Epithelial cell of prostate (primary cell): ENCODE measurements at places on chromosomes 3 and 15.

- DNase-seq = no peak
Observed at GRCh38 chr15:64274341-64274950, 81.5 kb downstream of the CSNK1G1 start.

GRCh38 chr3:34376691-34377090, 578.3 kb downstream of the PDCD6IP start:
- no peak for DNase-seq

DNA sequence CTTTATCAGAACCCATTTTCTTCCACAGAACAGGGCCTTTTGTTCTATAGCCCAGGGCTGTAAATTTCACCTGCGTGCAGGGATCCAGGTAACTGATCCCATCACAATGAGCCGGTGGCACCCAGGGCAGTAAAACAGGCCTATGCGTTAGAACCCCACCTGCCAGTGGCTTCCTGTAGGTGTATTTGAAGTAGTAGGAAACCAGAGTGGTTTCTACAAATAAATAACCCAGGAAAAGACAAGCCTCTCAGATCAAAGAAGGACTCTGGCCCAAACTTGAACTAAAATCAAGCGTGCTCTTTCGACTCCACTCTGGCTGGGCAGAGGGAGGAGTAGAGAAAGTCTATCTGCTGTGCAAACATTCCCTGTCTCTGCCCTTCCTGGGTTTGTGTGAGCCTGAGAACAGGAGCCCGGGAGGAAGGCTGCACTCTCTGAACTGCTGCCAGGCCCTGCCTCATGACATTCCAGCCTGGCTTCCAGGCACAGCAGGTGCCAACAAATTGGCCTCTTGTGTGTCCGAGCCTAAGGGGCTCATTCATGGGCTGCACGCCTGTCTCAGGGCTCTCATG, 77.7 kb downstream of the CEMIP start:
- no peak for DNase-seq

DNA sequence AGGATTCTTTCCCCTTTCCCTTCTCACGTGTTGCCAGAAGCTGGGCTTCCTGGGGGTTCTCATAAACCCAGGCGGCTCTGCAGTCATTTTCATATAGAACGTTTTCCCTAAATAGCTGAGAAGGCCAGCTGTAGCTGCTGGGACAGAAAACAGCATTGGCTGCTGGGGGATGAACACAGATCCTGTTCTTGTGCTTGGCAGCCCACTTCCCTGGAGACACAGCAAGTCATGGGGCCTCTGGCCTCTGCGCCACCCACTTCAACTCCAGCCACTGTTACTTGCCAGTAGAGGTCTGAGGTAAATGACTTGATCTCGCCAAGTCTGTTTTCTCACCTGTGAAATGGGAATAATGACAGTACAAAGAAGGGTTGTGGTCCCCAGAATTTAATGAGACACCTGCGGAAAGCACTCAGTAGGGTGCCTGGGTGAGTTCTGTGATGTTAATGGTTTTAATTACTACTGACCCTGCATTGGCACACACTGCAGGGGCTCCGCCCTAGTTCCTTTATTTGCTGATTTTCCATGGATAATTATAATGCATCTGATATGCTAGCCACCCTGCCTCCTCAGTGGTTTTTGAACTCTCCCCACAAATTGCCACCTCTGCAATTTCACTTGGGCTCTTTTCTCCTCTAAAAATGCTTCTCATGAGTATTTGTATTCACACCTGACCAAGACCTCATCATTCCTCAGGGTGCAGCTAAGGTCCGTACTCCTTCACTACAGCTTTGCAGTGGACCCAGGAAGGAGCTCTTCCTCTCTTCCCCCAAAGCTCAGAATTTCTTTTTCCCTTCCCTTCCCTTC, 274.7 kb downstream of the RPLP1 start:
- no peak for DNase-seq

GRCh38 chr3:174613173-174613572, 246.0 kb upstream of the NAALADL2 start:
- DNase-seq = no peak

DNA sequence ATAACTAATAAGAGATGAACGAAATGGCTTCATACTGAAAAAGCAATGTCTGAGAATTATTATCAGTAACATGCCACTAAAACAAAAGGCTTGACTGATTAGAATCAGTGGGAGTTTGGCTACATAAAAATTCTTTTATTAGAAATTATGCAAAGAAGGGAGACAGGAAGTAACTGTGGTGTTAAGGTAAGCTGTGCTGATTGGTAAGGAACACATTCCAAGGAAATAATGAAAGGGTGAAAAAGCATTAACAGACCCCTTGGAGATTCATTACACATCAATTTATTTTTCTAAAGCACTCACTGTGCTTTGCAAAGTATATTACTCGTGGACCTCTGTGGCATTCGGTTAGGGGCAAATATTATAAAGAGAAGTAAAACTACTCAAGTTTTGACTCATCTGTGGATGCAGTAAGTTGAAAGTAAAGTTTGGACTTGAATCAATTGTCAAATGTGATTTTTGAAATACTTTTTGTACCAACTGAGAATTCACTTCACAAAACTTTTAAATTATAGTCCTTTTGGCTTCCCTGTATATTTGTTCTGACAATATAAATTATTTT, 176.1 kb upstream of the ZPLD1 start:
- DNase-seq = no peak

DNA sequence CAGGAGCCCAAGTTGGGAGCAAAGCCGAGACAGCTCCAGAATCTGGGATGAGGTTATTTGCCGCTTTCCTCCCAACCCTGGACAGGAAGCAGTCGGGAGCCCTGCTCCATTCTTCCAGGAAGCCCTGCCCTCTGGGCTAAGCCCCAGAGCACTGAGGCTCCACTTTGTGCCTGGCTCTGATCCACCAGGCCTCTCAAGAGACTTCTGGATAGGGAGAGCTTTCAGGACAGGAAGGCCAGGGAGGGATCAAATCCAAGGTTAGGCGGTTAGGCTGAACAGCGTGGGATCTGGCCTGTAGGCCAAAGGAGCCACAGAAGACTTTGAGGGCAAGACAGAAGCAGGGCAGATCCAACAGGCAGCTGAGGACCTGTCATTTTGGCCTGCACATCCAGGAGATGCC, 835 bp downstream of the STOML1 start:
- DNase-seq = no peak

GRCh38 chr15:84111575-84111974, 124.0 kb upstream of the GOLGA6L4 start:
- DNase-seq = no peak

DNA sequence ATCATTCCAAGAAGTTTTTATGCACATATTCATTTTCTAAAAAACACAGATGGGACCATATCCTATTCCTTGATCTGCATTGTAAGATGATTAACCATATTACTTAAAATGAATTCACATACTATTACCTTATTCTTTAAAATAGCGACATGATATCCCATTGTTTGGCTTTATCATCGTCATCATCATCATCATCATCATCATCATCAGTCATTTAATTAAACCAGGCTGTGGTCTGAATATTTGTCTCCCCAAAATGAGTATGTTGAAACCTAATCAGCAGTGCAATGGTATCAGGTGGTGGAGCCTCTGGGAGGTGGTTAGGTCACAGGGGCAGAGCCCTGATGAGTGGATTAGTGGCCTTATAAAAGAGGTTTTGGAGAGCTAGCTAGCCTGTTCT, 4.4 kb downstream of the TRAK1 start:
- no peak for DNase-seq

GRCh38 chr3:114804099-114804498, 343.0 kb downstream of the ZBTB20 start:
- no peak for DNase-seq

GRCh38 chr3:171176244-171176933, 149.9 kb upstream of the SLC2A2 start:
- no peak for DNase-seq

- DNase-seq = no peak
Observed at GRCh38 chr15:52186651-52187486, 4.3 kb downstream of the GNB5 start.

- no peak for DNase-seq
Observed at GRCh38 chr3:71825551-71826283, 40.8 kb upstream of the PROK2 start.

DNA sequence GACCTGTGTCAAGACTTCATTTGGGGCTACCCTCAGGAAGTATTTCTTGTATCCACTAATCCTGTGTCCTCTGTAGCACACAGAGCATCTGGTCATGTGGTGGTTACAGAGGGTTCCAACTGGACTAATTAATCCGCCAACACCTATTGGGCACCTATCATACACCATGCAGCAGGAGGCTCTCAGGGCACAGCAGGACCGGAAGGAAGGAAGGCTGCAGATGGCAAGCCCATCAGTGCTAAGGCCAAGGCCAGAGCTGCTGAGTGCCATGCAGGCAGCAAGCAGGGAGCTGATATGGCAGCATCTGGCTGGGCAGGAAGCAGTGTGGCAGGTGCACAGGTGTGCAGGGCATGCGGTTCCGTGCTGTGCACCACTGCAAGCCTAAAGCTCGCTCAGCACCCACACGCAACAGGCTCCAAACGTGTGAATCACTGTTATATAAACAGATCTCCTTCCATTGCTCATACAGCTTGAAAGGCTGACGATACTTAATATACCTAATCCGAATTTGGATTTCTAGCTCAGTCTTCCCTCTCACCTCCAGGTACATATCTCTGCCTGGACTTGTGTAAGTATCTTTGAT, 64.4 kb upstream of the SNRPA1 start:
- DNase-seq = peak; percentile 76

DNA sequence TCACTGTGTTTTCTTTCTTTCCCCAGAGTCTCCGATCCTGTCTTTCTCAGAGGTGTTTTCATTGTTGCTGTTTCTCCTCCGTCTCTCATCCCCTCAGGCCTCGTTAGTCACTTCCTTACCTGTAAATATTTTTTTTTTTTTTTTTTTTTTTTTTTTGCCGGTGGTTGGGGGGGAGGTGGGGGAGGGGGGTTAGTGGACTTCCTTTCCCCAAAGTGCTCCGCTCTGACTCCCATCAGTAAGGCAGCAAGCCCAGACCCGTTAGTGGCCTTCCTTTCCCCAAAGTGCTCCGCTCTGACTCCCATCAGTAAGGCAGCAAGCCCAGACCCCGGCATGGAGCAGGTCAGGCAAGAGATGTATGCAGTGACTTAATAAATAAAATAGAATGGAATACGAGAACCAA, 97.1 kb upstream of the TNFAIP8L3 start:
- DNase-seq = peak; percentile 26

DNA sequence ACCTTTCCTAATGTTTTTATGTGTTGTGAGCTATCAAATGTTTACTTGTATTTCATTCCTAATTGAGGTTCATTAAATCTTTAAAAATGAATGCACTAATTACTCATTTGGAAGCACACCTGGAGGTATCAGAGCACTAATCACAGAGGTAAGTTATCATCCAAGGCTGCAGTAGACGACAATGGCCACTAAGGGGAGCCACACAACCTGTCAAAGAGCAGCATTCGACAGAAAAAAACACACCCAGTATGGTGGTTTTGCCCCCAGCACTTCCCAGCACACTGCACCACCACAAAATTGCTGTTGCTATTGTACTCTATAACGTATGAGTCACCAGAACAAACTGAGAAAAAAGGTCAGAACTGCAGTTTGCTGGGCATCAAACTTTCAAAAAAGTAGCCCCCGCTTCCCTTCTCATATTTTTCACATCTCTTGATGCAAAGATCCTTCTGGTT, 205.9 kb upstream of the IGF1R start:
- DNase-seq = peak; percentile 60

- no peak for DNase-seq
Observed at GRCh38 chr3:189557824-189558223, 73.4 kb upstream of the TP63 start.

DNA sequence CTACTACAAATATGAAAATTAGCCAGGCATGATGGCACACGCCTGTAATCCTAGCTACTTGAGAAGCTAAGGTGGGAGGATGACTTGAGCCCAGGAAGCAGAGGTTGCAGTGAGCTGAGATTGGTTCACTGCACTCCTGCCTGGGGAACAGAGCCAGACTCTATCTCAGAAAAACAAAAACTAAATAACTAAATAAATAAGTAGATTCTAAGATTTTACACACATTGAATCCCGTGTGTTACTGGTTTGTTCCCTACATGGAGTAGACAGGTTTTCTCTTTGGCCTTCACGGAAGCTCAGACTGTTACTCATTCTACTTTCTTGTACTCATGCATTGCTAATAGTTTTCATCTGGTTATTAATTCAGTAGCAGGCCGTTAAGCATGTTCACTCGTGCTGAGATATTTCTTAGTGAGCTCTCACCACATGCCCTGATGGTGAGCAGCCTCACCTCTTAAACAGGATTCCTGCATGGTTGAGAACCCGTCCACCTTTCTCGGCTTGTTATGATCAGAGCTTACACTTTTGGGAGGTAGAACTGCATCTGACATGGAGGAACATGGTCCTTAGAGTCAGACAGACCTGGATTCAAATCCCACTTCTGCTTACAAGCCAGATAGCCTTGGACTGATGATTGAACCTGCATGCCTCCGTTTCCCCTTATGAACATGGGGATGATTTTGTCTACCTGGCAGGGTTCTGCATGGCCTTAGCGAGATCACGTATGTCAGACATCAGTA, 49.1 kb downstream of the CMTM7 start:
- peak; percentile 62 for DNase-seq
